RPMI8226 (cell line): ENCODE measurements at places on chromosomes 1 and 21.

- DNase-seq = no peak
Measured at GRCh38 chr1:208525417-208525816, 281.2 kb upstream of the PLXNA2 start.

DNA sequence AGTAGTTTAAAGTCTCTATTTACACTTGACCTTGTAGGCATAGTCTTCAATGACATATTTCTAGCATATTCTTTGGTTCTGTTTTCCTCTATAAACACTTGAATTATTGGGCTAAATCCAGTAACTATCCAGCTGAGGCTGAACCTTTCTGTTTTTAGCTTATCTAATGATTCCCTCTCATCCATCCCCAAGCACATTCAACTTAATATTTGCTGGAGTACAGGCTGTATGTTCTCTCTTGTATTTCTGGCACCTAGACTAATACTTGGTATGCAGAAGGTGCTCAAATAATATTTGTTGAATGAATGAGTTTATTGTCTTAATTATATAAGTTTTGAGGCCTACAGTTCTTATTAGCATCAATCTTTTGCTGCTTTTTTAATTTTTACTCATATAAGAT is 88.7 kb downstream of the RABGAP1L start:
- no peak for DNase-seq

- DNase-seq = no peak
Measured at GRCh38 chr1:47792779-47793178, 204.4 kb downstream of the TRABD2B start.

DNA sequence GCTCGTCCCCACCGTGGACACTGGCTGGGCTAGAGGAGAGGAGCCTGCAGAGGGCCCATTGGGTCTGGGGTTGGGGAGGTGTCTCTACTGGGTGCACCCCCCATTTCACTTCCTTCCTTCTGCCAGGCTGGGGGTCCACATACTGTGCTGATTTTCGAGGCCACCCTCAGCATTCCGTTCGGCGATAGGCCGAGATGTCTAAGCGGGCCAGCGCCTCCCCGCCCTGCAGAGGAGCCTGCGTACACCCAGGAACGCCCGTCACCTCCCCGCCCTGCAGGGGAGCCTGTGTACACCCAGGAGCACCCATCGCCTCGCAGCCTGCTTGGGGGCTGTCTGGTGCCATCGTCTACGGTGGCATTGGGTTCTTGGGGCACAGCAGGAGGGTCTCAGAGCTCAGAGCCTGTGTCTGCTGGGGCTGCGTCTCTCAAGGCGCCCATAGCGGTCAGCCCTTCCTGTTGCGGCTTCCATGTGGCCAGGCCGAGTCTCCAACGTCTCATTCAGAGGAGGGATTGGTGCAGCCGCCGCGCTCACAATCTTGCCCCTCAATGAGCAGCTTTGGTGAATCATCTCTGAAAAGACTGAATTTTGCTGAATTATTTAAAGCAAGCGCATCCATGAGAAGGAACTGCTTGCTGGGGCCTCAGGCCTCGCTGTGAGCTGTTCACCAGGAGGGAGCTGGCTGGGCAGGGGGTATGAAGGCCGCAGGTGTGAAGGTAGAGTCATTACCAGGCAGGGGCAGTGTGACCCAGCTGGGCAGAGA is 30.7 kb upstream of the AGPAT3 start:
- no peak for DNase-seq

DNA sequence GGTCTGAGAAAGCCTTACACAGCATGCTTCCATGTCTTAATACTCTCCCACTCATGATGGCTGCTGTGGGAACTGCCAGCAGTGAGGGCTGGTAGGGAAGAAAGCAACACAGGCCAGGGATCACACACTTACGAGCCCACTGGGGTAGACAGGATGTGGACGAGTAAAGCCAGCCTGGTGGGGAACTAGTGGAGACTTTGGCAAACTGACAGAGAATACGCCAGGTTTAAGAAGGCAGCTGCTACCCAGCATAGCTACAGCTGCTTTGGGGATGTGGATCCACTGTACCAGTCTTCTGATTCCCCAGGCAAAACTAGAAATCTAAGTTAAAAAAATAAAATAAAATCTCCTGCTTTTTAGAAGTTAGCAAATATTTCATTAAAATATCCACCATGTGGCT is 664.0 kb downstream of the SMYD3 start:
- DNase-seq = no peak

GRCh38 chr1:17895986-17896385 is 140.9 kb downstream of the ACTL8 start:
- DNase-seq = no peak

GRCh38 chr1:213008564-213008963 is 7.1 kb downstream of the ANGEL2 start:
- no peak for DNase-seq

GRCh38 chr1:28703629-28704028 is 33.1 kb upstream of the YTHDF2 start:
- DNase-seq = no peak

- peak; percentile 53 for DNase-seq
Measured at GRCh38 chr1:83508485-83509151, 490.3 kb downstream of the TTLL7 start.

DNA sequence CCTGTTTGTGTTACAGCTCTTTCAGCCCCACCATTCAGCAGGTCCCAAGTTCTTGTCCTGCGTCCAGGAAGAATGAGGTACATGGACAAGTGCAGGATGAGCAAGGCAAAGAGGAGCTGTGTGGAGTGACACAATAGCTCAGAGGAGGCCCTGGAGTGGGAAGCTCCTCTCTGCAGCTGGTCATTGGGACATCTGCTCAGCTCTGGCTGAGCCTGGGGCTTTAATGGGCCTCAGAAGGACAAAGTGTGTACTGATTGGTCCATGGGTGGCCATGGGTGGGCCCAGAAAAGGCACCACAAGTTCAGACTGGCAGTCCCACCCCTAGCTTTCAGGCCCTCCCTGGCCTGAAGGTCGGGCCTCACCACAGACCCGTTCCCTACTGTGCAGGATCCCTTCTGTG is 14.7 kb upstream of the HYI start:
- no peak for DNase-seq

GRCh38 chr21:35136106-35136505 is 87.0 kb upstream of the RUNX1 start:
- DNase-seq = no peak

- DNase-seq = no peak
Measured at GRCh38 chr21:32448803-32449594, 36.5 kb downstream of the EVA1C start.

- no peak for DNase-seq
Measured at GRCh38 chr1:223269006-223269405, 95.0 kb downstream of the SUSD4 start.

GRCh38 chr1:21129407-21129806 is 47.3 kb downstream of the EIF4G3 start:
- no peak for DNase-seq

- DNase-seq = no peak
Measured at GRCh38 chr1:74388855-74389254, 123.6 kb downstream of the LRRC53 start.

- no peak for DNase-seq
Measured at GRCh38 chr1:19969898-19970660, 9.3 kb downstream of the PLA2G2A start.

DNA sequence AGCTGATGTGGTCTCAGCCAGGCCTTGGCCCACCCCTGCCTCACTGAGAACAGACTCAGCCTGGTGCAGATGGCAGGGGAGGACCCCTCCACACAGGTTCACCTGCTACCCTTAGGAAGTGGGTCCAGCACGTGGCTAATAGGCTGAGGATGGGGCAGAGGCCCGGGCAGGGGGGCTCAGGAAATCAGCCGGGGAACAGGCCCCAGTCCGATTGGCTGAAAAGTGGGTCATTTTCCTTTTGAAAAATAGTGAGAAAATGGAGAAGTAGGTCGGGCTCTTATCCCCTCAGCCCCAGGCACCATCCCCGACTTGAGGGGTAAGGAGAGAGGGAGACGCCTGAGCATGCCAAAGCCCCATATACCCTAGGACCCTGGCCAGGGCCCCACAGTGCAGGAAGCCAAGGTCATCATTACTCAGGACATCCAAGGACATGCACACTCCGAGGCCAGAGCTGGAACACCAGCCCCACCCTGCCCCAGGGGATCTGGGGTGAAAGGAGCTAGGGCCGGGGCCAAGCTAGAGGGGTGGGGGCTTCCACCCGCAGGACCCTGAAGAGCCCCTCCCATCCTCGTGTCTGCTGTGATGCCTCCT is 11.0 kb downstream of the DLGAP3 start:
- no peak for DNase-seq

DNA sequence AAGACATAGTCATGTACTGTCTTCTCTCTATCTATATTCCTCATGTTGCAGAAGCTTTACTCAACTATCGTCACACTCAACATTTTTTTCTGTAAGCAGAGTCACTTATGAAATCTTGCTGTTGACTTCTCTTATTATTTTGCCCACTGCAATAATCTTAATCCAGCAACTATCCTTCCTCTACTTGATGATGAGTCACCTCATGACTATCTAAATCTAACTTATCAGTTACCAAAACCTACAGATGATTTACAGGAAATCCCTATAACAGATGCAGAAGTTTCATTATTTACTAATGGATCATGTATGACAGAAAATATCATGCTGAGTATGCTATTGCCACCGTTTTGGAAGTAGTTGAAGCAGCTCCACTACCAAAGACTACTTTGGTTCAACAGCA is 378.9 kb downstream of the DUSP10 start:
- no peak for DNase-seq

GRCh38 chr1:42730988-42731387 is 9.0 kb downstream of the CLDN19 start:
- DNase-seq = peak; percentile 72

DNA sequence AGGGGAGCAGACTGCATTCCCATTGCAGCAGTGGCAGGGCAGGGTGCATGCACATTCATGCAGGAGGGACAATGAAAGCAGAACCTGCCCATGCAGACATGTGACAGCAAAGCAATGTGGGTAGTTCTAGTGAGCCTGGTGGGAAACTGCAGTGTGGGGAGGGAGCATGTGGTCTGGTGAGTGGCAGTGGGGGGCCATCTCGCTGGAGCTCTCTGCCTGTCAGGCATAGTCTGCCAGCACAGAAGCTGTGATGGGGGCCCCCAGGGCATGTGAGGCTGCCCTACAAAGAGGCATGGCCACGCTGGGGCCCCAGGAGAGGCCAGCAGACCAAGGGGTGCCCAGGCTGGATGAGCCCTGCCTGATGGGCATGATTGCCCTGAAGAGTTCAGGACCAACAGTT is 579.7 kb downstream of the PTPRC start:
- no peak for DNase-seq

DNA sequence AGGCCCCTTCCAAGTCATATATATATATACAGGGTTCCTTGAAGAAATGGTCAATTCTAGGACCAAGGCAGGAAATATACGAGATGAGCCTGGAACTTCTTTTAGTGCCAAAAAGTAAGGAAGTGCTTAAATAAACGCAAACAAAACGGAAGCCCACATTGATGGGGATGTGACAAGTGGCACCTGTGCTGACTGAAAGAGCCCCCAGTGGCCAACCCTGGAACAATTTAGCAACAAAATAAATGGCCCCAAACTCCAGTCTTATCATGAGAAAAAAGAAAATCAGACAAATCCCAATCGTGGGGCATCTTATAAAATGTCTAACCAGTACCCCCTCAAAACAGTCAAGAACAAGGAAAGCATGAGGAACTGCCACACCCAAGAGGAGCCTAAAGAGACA is 17.7 kb downstream of the PLA2G5 start:
- DNase-seq = peak; percentile 37

GRCh38 chr1:100152271-100152670 is 19.3 kb downstream of the TRMT13 start:
- peak; percentile 13 for DNase-seq

GRCh38 chr1:24302209-24302611 is 16.9 kb upstream of the GRHL3 start:
- no peak for DNase-seq

DNA sequence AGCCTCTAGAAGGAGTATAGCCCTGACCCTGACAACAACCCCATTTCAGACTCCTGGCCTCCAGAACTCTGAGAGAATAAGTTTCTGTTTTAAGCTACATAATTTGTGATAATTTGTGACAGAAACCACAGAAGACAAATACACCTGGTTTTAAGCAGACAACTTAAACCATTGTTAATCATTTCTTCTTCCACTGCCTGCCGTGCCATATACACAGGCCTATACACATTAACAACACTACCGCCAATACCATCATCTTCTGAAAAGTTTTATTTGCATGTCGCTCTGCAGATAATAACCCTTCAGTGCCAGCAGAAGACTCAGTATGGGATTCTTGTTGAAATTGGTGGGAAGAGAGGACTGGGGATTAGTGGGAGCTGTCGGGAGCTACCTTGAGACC is 39.9 kb upstream of the KRTAP19-8 start:
- no peak for DNase-seq

GRCh38 chr1:2932671-2933350 is 88.5 kb upstream of the ACTRT2 start:
- no peak for DNase-seq

DNA sequence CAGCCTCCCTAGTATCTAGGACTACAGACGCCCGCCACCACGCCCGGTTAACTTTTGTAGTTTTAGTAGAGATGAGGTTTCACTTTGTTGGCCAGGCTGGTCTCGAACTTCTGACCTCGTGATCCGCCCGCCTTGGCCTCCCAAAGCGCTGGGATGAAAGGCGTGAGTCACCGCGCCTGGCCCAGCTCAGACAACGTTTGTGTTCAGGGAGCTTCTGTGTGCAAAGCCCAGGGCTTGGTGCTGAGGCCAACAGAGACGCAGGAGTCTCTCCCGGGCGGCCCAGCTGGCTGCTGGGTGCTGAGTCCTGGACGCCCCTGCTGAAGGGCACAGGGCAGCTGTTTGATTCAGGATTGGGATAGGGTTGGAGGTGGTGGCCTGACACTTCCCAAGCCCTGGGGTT is 3.0 kb downstream of the PRKCZ start:
- no peak for DNase-seq

DNA sequence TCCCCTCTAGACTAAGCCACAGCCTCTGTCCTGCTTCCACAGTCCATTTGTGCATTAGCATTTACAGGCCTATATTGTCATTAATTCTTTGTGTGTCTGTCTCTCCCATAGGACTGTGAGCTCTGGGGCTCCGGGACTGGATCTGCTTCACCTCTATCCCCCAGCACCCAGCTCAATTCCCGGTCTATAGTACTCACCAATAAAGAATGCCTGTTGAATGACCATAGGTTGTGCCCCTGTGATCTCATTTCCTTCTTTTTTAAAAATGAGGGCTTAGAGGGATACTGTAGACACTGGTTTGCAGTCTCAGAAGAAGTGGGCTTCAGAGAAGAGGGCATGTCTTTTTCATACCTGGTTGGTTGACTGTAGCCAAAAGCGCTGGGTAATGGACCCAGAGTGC is 8.8 kb upstream of the POU3F1 start:
- no peak for DNase-seq
